ENCODE measurements at places on chromosomes 7 and 10.

DNA sequence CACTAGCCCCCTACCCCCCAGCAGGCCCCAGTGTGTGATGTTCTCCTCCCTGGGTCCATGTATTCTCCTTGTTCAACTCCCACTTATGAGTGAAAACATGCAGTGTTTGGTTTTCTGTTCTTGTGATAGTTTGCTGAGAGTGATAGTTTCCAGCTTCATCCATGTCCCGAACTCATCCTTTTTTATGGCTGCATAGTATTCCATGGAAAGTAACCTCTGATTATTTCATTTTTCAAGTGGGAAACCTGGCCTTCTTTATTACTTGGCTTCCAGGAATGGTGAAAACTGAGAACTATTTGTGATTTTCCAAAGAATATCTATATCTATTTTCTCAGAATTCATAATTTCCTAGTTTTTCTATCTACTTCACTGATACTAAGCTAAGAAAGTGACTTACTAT lies 235.0 kb downstream of the MTERF1 start:
- DNase-seq, result no peak

- DNase-seq, result no peak
Measured at GRCh38 chr7:32577421-32577820, 82.1 kb downstream of the AVL9 start.

DNA sequence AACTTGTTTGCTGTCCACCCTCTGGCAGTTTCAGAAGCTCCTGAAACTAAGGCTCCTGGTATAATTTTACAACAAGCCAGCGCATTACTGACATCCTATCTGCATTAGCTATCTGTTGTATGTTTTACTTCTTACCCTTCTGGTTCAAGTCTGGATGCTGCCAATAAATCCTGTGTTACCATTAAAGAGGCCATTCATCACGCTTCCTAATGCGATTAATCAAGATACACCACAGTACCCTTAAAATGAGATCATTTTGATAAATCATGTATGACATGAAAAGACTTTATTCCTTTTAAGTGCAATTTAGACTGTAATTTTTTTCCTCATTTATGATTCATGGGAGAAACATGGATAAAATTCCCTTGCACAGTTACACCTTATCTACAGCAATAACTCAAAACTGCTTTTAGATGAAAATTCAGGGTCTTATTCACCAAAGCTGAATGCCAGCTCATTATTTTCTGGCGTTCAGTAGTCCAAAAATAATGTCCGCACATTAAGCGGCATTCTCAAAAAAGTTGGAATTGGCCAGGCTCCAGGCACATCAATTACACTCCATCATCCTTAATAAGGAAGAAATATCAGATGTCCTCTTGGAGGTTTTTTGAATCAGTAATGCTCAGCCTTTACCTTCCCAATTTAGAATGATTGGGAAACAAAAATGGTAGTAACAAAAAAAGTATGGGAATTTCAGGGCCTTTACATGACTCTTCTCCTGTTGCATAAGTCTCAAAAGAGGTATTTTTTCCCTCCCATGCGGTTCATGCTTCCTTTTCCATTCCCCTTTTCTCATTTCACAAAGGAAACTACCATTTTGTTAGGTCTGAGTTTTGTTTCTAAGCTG lies 878.5 kb downstream of the LRMDA start:
- DNase-seq, result no peak

GRCh38 chr10:63544418-63544817 lies 23.2 kb downstream of the REEP3 start:
- no peak for DNase-seq

GRCh38 chr10:26579256-26580063 lies 118.0 kb upstream of the PDSS1 start:
- no peak for DNase-seq

DNA sequence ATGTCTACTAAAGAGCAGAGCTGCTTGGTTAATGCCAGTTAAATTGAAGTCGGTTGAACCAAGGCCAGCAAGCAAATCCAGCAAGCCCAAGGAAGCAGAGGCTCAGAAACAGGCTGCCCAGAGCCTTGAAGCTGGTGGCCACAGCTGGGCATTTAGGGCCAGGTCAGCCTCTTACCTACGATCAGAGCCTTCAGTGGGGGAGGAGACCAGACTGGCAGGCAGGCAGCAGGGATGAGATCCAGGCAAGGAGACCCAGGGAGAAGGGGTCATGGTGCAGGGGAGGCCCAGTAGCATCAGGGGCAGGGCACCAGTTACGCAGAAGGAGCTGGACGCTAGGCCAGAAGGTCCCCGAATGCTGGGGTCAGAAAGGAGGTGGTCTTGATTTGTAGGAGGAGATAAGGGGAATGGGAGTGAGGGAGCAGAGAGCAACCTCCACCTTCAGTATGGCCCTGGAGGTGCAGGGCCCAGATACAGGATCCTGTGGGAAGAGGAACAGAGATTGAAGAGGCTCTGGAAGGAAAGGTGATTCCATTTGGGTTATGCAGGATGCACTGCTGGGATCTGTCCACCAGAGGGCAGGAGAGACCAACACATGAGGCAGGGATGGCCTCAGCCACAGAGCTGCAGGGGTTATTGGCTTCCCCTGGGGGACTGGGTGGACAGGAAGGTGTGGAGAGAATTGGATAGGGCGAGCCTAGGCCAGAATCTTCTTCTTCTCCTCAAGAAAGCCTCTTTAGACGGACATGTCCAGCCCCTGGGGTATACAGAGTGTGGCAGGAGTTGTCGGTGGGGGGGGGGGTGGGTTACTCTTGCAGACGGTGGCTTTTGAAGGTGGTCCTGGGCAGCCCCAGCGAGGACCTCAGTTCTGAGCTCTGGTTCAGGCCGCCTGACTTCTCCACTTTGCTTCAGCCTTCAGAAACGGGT lies 132.6 kb upstream of the PODXL start:
- peak; percentile 15 for DNase-seq

GRCh38 chr7:78218876-78219275 lies 420.3 kb downstream of the PHTF2 start:
- no peak for DNase-seq

DNA sequence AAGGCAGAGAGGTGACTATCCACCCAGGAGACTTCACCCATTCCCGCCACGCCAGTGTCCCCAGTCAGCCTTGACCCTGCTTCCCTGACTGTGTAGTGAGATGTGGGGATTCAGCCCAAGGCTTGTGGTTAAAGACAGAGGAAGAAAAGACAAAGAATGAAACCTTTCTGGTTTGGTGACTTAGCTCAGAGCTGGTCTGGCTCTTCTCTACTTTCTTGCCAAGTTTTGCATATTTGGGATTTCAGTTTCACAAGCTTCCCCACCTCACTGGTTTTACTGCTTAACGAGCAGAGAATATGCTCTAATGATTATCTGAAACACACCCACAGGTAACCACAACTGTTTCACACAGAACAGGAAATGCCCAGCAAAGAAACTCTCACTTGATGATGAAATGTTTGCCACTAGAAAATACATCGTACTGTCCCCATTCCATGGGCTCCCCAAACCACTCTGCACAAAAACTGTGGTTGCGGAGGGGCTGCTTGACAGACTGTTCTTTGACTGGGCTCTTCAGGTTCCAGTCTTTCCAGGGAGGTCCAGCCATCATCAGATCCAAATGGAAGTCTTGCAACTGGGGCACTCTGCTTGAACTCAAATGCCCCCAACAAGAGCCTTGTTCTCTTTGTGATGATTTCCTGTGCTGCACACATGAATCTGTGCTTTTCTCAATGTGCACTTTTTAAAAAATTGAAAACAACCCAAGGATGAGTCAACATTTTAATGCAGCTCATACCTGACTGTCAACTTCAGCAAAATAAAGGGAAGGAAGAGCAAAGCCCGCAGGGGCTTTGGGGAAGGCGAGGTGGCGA lies 95.5 kb downstream of the CTBP2 start:
- no peak for DNase-seq
